Activated CD8-positive, alpha-beta T cell treated with anti-CD3 and anti-CD28 coated beads, Interleukin-2, amount 10 ng/mL, durations not matched to agents 7 days and 5 days (primary cell): ENCODE measurements at places on chromosomes 11 and 22.
A peak's percentile ranks its signal among the peaks of the same experiment; 100 is the strongest.

DNA sequence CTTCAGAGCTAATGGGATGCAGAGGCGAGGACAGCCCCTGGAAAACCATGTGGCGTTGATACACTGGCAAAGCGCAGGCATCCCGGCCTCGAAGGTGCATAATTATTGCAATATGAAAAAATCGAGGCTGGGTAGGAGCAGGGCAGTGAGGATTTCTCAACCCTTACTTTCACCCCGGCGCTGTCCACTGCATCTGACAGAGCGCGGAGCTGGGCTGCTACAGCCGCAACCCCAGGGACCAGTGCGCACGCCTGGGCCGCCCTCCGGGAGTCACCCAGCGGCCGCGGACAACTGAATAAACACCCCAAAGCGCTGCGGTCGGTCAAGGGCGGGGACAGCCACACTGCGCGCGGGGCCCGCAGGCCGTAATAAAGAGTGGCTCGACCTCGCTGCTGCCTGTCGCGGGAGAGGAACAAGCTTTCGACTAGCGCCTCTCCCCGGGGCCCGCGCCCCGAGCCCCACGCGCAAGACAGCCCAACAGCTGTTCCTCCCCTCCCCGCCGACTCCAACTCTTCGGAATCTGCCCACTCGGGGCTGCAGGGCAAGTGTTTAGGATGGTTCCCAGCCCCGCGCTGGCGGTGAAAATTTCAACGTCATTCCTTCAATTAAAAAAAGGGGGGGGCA lies 3.6 kb upstream of the WT1 start:
- DNase-seq: no peak

- DNase-seq: no peak
These were observed 7.3 kb upstream of the SPINDOC start for GRCh38 chr11:63805844-63806415.

- no peak for DNase-seq
These were observed 6.9 kb downstream of the SMPD1 start for GRCh38 chr11:6397156-6397555.

DNA sequence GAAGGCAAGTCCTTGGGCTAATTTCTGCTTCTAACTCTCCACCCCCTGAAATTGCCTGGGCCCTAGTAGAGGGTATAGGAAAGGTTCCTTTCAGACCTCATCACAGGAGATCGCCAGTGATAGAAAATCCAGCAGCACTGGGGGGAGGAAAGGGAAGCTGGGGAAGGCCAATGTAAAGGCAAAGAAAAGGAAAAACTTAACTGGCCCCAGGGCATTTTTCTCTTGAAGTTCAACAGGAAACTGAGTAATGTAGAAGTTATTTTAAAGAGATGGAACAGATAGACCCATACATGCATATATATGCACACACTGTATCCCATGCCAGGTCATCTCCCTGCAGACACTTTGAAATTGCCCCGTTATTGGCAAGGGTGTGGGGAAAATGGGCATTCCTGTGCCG lies 134.0 kb downstream of the TRIM44 start:
- no peak for DNase-seq

- no peak for DNase-seq
These were observed 6.8 kb downstream of the NHERF4 start for GRCh38 chr11:119192111-119192510.

DNA sequence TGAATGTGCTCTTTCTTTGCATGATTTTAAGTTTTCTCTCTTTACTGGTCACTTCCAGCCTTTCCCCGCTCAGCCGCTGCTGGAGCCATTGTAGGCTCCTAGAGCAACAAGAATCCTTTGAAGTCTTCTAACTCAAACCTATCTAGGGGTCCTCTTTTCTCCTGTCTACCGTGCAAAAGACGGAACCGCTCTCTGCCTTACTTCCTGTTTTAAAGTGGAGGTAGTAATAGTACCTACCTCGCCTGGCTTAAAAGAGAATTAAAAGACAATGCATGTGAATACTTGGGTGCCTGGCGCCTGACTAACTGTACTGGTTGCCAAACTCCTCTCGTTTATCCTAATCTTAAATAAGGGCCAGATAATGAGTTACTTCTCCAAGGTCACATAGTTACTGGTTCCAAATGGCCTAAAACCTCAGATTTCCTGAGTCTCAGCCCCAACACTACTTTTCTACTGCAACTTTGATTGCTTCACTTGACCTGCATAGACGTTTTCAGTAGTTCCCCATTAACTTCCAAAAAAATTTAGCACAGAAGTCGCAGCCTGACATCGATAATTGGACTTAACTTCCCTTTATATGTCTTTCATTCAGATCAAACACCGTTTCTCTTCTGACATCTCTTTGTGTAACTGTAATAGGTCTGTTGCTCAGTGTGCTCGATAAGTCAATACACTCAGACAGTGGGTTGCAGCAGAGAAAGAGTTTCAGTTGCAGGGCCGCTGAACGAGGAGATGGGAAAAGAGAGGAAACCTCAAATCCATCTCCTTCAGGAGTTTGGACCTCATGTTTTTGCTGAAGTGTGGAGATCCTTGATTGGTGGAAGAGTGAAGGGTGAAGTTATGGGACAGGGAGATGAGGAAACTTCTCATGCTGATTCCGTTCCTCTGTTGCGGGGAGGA lies 891 bp downstream of the SAMM50 start:
- peak; percentile 43 for DNase-seq

GRCh38 chr11:66547662-66548009 lies 933 bp downstream of the ACTN3 start:
- DNase-seq: no peak
